DMS79 treated with DMSO at 0.1 percent for 48 hours (cell line): ENCODE measurements at places on chromosomes 1 and 21.

GRCh38 chr1:32242341-32242851 lies 4.6 kb upstream of the FAM167B start:
- DNase-seq, result peak; percentile 13

GRCh38 chr1:213958346-213958745 lies 29.4 kb upstream of the PROX1 start:
- DNase-seq, result no peak

- DNase-seq, result no peak
Measured at GRCh38 chr1:176501599-176501998, 38.6 kb downstream of the PAPPA2 start.

DNA sequence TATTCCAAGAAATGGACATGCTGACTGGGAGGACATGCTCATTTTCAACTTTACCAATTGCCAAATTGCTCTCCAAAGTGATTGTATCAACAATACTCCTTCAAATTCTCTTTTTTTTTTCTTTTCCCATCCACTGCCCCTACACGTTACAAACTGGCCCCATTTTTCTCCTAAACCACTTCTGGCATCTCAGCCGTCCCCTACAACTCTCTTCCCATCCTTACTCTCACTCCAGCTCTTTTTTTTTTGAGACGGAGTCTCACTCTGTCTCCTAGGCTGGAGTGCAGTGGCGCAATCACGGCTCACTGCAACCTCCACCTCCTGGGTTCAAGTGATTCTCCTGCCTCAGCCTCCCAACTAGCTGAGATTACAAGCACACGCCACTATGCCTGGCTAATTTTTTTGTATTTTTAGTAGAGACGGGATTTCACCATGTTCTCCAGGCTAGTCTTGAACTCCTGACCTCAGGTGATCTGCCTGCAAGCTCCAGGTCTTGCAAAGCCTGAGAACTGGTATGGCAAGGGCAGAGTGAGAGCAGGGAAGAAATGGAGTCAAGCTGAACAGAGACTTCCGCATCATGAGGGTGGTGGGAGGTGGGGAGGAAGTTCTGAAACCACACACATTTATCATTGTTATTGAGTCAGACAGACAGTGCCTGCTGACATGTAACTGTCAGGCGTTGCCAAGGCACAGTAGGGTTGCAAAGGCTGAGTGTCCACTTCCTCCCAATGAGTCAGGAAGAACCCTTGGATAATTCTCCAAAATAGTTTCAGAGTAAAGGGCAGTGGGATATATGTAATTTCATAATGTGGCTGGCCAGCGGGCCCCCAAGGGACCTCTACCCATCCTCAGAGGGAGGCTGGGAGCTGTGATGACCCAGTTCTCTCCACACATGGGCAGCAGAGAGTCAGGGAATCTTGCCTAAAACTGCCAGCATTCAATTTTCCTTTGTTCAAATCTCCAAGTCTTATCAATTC lies 17.4 kb downstream of the CELA3A start:
- no peak for DNase-seq

GRCh38 chr1:215888159-215888558 lies 321.1 kb downstream of the KCTD3 start:
- DNase-seq, result no peak

DNA sequence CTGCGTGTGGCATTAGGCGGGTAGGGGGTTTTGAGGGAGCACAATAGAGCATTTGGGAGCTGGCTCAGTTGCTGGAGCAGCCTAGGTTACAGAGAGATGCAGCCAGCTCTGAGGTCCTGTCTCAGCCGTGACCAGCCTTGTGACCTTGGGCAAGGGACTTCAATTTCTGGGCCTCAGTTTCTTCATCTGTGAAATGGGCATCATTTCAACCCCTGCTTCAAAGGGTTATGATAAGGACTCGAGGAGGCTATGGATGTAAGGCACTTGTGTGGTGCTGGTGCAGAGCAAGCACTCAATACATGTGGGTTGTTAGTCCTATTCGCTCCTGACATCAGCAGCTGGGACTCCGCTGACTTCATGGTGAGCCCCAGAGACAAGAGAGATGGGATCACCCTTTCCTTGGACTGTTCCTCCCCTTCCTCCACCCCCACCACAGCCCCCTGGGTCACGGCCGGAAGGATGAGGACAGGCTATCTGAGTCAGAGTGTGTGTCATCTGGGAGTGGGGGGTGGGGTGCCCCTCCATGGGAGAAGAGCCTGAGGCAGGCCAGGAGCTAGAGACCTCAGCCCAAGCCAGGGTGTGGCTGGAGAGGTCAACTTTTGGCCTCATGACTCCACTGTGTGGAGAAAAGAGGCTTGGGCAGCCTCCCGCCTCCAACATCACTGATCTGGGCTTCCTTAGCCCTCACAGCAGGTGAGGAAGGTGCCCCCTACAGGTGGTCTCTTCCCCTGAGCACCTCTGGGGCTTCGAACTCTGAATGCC lies 71.4 kb upstream of the ZBTB40 start:
- DNase-seq, result no peak

DNA sequence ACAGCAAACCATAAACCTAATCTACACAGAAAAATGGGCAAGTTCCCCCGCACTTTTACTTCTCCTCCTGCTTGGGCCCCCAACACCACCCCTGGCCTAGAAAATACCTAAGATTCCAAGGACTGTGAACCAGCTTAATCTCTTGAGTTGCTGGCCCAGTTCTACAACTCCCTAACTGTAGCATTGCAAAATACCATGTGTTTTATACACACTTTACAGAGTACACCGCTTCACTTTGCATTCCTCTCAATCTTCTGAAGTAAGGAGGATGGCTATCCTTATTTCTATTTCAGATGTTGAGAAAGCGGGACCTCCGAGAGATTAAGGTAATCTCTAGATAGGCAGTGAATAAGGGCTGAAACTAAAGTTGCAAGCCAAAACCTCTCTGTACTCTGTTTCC lies 408.3 kb upstream of the NR5A2 start:
- DNase-seq, result no peak

DNA sequence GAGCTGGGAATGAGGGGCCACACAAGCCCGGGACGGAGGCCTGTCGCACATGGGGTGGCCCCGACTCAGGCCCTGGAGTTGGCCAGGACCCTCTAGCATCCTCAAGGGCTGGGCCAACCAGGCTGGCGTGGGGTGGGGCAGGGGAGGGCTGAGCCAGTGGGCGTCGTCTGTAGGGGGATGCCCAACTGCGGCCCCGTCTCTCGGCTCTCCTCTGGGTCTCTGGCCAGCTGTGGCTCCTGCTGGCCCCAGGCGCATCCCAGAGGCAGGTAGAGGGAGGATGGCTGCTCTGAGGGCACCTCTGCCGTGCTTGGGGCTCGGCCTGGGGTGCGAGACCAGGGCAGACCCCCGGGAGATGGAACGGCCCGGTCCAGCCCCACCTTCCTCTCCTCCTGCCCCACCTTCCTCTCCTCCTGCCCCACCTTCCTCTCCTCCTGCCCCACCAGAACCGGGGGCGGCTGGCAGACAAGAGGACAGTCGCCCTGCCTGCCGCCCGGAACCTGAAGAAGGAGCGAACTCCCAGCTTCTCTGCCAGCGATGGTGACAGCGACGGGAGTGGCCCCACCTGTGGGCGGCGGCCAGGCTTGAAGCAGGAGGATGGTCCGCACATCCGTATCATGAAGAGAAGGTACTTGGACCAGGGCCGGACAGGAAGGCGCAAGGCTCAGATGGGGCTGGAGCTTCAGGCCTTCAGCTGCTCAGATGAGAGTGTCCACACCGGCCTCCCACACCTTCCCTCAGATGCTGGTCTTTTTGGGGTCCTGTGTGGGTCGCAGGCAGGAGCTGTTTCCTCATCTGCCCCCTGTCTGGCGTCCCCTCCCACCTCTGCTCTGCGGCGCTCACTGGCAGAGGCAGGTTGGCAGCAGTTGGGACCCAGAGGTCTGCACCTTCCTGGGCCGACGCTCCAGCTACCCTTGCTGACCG lies 6.2 kb downstream of the SAMD11 start:
- no peak for DNase-seq
